ENCODE measurements at places on chromosomes 2 and 18.
A peak's percentile ranks its signal among the peaks of the same experiment; 100 is the strongest.

DNA sequence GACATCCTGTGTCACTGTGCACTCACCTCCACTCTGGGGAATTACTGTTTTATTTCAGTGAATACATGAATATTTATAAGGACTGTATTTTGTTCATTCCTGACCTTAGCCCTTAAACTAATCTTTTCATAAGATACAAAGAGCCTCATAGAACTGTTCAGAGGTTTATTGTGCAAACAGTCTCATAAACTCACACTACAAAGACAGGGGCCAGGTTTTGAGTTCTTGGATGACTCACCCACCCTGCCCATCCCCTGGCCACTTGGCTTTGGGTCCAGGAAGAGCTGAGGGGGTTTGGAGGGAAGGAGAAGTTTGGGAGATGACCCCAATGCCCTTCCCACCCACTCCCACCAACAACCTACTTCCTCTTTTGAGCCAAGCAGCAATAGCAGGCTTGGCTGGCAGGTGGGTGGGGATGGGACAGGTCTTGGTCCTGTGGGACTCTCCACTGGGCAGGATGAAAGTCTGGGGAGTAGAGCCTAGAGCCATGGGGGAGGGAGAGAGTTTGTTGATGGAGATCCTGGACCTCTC lies 43.1 kb upstream of the IL1R2 start:
- no peak for DNase-seq

- peak; percentile 9 for DNase-seq
Measured at GRCh38 chr18:47968721-47969120, 38.3 kb upstream of the SMAD2 start.

DNA sequence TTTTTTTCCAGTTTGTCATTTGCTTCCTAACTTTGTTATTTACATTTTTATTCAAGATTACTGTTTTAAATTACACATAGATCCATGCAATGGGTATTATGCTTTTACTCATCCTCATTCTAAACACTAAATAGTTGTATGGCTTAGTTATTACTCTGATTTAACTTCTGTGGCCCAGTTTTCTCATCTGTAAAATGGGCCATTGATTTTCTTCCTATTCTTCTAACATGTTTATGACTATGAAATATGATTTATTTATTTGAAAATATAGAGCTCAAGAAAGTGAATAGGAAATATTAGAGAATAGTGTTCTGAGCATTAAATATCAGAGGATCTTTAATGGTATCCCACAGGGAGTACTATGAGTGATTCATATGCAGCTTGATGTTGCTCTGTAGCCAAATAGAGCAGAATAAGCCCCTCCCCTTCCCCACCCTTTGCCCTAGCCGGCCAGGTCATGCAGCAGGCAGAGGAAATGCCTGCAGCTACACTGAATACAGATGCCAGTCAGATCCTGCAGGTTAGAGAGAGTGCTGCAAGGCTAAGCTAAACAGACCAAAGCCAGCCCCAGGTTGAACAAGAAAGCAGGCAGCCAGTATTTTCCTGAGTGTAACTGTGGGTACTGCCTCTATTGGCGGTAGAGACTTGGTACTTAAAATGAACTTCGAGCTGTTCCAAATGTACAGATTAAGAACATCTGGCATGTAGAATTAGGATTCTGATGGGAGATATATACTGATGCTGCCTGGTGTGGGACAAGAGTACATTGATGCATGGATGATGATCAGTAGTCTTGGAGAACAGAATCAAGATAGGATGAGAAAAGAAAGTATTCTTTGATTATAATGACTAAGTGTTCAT lies 11.7 kb upstream of the ACYP2 start:
- DNase-seq, result peak; percentile 65

DNA sequence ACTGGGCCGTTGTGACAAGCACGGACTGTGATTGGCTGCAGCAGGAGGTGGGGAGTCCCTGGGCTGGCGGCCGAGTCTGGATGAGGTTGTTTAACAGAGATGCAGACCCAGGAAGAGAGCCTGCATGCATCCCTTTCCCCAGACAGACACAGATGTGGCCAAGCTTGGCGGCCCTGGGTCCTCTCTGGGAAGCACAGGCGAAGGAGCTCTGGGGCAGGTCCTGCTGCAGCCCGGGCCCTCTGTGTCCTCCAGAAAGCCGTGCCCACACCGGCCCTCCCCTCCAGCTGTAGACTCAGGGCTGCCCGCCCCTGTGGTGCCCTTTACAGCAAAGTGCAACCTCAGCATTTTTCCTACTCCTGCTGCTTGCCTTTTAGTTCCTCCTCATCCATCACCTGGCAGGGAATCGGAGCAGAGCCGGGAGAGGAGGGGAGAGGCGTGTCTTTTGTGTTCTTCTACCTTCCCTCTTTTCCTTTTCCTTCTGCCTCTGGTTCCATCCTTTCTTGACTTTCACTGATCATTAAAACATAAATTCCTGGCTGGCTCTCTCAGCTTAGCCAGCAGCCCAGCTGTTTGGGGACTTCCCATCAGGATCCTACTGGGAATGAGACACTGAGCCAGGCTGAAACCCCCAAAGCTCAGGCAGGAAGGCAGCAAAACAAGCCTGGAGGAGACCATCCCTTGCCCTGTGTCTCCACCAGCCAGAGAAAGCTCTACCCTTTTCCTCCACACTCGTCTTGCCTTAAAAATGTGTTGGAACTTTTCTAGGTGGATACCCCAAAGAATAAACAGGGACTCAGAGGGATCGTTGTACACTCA lies 75.0 kb downstream of the CTIF start:
- no peak for DNase-seq

GRCh38 chr18:22032392-22032961 lies 136.9 kb upstream of the GATA6 start:
- peak; percentile 47 for DNase-seq

DNA sequence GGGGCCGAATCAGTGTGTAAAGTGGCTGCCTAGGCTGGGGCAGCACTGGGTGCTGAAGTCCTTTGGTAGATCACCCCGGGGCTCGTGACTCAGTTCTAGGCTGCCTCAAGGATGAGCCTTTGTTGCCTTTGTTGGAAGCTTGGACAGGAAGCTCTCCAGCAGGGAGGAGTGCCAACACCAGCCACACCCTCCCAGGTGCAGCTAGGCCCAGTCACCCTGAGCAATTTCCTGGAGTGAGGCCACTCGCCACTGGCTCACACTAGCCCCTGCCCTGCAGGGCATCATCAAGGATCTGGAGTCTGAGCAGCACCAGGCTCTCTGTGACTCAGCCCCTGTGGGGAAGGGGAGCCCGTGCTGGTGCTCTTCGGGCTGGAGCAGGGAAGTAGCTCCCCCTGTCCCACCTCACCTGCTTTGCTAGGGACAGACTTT lies 6.7 kb upstream of the SDC1 start:
- DNase-seq, result no peak

DNA sequence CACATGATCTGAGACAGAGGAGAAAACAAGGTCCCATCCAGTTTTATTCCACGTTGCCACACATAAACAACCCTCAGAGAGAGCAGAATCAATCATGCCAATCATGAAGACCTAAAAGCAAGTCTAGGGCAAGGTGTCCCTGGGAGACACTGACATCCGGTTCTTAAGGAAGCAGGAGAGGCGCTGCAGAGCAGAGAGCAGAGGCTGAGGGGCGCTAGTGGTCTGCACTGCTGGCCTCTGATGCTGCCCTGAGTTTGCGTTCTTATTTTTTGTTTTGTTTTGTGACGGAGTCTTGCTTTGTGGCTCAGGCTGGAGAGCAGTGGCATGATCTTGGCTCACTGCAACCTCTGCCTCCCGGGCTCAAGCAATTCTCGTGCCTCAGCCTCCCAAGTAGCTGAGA lies 83.3 kb downstream of the SMIM21 start:
- DNase-seq, result no peak

GRCh38 chr2:239203443-239204135 lies 197.2 kb downstream of the HDAC4 start:
- DNase-seq, result no peak

GRCh38 chr2:72035518-72036172 lies 112.0 kb downstream of the CYP26B1 start:
- DNase-seq, result peak; percentile 13

DNA sequence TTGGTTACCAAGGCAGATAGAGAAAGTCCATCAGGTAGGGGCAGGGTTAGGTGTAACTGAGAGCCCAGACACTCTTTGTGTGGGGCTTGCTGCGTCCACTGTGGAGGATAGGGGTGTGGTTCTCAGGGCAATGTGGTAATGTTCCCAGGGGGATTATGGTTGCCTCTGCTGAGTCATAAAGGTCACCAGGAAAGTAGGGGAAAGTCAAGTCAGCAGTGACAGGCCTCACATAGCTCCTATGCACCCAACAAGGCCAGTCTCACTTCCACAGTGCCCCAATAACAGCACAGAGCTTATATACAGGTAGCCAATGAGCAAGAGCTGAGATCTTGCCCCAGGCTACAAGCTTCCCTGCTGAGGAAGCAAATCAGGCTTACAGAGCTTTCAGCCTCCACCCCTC lies 1438.0 kb upstream of the ZEB2 start:
- no peak for DNase-seq

DNA sequence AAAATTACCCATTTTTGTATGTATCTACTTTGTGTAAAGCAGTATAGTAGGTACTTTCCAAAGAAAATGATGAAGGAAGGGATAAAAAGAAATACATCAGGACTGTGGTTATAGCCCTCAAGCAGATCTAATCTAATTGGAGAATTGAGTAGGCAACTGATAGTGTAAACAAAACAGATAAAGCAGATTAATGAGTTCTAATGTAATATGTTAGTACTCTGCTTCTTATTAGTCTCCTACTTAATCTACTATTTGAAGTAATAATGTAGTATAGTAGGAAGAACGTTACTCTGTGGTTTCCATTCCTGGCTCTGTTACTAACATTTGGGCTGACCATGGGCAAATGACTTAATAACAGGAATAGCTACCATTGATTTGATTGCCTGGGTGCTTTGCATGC lies 250.7 kb downstream of the ARHGAP15 start:
- DNase-seq, result no peak

DNA sequence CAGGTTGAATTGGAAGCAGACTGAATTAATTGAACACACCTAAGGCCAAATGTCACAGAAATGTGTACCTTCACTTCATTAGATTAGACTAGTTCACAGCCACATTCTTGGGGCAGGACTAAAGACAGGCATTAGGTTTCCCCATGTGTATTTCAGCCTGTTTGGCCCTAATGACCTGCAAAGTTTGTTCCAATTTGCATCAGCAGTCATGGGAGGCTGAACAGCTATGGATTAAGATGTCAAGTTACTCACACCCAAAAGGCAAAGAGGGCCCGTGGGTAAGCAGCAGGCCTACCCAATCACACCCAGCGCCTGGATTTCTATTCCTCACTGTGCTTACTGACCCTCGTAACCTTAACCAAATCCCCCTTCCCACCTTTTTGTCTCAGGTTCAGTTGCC lies 99.6 kb upstream of the RIOK3 start:
- DNase-seq, result no peak

- DNase-seq, result no peak
Measured at GRCh38 chr18:13493725-13494124, 232.6 kb downstream of the FAM210A start.

GRCh38 chr2:16506366-16506765 lies 159.3 kb downstream of the CYRIA start:
- no peak for DNase-seq

GRCh38 chr18:77114415-77115191 lies 18.0 kb downstream of the MBP start:
- DNase-seq, result peak; percentile 83

GRCh38 chr2:205715831-205716525 lies 33.7 kb downstream of the NRP2 start:
- DNase-seq, result no peak

DNA sequence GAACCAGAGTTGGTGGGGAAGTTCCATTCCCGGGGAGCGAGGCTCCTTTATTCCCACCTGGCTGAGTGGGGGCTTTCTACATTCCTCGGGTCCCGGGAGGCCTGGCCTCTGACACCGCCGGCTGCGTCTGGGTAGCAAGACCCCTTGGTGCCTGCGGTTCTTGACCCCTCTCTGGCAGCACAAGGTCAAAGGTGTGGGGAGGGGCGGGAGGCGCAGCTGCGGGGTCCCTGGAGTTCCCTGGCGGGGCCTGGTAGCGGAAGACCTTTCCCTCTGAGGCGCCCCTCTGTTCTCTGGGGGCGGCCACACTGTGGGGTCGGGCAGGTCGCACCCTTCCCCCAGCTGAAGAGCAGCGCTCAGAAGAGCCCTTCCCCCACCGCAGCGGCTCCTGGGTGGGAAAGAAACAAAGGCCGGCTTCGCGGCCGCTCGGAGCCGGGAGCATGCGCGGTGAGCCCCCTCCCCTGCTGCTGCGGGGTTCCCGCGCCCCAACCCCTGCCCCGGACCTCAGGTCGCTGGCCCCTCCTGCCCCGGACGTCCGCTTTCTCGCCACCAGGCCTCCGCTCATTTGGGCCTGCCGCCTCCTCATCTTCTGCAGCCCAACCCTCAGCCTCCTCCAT lies 146.3 kb downstream of the ANKRD44 start:
- no peak for DNase-seq

DNA sequence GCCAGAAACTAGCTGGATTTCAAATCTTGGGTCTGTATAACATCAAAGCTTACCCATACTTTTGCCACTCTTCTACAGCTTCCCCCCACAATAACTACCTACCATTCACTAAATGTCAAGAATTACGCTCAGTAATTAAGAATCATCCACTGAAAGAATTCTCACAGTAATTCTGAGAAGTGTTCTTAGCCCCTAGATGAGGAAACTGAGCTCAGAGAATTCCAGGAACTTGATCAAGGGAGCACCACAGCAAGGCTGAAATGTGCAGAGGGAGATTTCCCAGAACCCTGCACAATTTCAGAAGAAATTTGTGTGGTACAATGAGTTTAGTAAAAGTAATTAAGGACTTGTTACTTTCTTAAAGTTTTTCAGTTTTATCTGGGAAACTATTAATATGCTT lies 194.5 kb upstream of the STK17B start:
- DNase-seq, result no peak

- DNase-seq, result no peak
Measured at GRCh38 chr2:73281244-73281643, 3.0 kb downstream of the FBXO41 start.

All from stromal cell of bone marrow (primary cell).